Naive thymus-derived CD8-positive, alpha-beta T cell (primary cell): ENCODE measurements at places on chromosomes 13 and 19.

GRCh38 chr19:10815969-10816644 is 19.9 kb downstream of the TMED1 start:
- DNase-seq = no peak

- DNase-seq = no peak
Measured at GRCh38 chr13:101576977-101577376, 124.5 kb downstream of the ITGBL1 start.

- DNase-seq = no peak
Measured at GRCh38 chr19:46206176-46206575, 23.4 kb upstream of the IGFL1 start.

GRCh38 chr19:28737021-28737895 is 475.7 kb downstream of the UQCRFS1 start:
- DNase-seq = no peak

DNA sequence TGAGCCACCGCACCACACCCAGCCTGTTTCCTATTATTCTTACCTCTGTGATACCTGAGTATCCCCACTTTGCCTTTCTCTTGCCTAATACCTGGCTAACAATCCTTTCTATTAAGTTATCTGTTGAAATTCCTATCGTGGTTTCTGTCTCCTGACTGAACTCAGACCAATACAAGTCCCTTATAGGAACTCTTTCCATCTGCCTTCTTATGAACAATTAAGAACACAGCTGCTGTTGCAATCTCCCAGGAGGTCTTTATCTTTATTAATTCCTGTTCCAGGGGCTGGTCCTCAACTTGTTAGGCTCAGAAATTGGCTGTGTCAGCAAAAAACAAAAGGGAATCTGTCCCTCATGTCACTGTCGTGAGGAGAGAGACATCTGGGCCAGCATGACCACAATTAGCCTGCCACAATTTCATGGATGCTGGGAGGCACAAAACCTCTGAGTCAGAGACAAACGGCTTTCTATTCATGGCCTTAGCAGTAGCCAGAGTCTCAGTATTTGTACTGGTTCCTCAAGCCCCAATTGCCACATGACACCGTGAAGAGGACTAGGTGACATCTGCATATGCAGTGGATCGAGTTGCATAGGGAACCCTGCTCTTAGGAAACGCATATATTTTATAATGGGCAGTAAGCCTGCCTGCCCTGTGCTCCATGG is 58.2 kb downstream of the NUFIP1 start:
- DNase-seq = no peak

- no peak for DNase-seq
Measured at GRCh38 chr13:24036115-24036514, 124.4 kb upstream of the SPATA13 start.

- peak; percentile 33 for DNase-seq
Measured at GRCh38 chr13:104984296-104984818, 1551.1 kb downstream of the EFNB2 start.

- DNase-seq = no peak
Measured at GRCh38 chr19:18161636-18162002, 8.7 kb downstream of the PIK3R2 start.

GRCh38 chr13:51832471-51833152 is 12.4 kb downstream of the TMEM272 start:
- peak; percentile 51 for DNase-seq

DNA sequence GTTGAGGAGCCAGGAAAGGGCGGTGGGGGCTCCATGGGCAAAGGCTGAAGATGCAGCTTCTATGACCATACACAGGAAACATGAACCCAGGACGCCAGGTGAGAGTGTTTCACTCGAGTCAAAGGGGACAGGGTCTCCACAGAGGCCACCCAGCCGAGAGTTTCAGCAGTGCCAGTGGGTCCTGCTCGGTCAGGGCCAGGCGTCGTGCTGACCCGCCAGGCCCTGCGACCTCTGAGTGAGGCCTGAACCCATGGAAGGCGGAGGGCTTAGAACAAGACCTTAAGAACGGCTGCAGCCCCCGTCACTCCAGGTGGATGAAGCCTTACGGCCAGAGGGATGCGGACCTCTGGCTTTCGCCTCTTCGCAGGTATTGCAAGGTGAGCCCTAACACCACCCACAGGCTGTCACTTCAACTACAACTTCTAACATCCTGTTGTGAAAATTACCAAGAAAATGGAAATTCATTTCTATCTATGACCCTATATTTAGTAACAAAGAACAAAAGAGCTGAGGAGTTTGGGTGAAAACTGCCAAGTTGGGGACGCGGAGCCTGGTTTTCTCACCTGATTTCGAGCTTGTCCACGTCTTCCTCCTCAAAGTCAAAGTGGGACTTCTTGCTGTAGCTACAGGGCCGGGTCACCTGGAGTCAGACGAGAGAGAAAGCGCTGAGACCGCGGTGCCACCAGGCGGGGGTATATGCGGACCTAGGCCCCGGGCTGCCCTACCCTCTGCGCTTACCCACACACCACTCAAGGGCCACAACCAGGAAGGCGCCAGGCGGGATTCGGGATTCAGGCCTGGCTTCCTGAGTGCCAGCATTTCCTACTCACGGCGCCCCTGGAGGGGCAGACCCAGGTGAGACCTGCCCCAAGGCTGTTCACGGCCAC is 50.1 kb upstream of the C13orf46 start:
- no peak for DNase-seq

GRCh38 chr19:34269081-34269480 is 14.7 kb downstream of the GARRE1 start:
- no peak for DNase-seq

DNA sequence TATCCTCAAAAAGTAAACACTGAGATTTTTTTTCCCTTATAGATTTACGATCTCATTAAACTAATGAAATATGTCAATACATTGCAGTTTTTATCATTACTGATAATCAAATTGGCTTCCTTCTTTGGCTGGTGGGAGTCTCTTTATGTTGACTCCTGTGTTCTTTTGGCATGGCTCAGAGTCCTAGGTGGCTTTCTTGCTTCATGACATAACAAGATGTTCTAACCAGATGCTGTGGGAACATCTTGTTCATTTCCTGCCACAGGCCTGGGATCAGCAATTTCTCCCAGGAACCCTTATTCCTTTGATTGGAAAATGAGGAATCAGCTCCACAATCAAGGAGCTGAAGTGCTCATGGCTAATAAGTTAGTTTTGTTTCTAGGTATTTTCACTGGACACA is 13.2 kb upstream of the CYP4F22 start:
- DNase-seq = no peak

DNA sequence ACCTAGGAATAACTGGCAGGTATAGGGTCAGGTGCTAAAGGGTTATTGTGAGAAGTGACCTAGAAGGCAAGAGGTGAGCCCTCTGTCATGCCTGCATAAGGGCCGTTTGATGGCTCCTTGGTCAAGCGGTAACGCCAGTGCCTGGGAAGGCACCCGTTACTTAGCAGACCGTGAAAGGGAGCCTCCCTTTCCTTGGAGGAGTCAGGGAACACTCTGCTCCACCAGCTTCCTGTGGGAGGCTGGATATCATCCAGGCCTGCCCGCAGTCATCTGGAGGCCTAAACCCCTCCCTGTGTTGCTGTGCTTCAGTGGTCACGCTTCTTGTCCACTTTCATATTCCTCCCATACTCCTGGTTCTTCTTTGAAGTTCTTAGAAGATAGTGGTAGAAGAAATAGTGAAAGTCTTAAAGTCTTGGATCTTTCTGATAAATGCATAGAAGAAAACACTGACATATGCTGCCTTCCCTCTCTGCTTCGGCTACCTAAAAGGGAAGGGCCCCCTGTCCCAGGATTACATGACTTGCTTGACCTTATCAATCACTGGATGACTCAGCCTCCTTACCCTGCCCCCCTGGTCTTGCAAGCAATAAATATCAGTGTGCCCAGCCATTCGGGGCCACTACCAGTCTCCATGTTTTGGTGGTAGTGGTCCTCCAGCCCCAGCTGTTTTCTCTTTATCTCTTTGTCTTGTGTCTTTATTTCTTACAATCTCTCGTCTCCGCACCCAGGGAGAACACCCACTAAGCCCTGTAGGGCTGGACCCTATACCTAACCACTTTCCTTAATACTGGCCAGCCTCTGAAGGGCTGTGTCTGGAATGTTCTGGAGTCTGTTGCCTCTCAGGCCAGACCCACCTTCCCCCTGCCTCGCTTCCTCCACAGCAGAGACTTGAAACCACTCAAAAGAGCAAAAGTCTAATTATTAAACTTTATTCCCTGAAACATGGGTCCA is 16.1 kb upstream of the ABCC4 start:
- DNase-seq = no peak

DNA sequence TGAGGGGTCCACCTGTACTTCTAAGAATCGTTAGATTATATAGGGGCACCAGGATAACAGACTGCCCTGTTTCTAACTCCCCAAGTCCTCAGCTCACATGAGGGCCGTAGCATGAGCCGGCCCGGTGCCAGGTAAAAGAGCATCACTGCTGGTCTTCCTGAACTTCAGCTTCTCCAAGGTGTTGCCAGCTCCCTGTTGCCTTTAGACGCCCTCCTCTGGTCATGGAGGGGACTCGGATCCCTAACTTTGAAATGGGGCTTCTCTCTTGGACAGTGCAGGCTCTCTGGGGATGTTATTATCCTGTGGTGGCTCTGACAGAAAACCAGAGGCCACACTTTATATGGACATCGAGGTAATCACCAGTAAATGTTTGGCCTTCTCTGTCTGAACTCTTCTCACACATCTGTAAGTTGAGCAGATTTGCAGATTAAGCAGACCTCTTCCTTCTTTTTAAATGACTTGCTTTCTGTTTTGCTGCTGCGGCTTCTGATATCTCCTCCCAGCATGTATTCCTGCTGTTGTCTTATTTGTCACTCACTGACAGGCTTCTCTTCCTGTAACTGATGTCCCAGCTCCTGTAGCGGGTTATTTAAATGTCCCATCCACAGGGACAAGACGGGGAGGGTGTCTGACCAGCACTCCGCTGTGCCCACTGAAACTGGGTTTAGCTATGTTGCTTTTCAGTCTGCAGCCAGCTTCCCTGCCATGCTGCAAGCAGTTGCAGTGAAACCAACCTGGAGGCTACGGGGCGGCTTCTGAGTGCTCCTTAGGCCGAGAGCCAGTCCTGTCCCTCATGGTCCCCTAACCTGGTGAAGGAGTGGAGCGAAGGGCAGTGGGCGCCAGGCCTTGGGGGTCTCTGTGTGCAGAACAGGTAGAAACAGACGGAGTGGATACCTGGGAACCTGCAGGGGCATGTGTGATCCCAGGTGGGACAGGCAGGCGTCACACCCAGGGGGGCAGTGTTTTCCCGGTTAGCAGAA is 39.2 kb downstream of the TSSK6 start:
- no peak for DNase-seq

DNA sequence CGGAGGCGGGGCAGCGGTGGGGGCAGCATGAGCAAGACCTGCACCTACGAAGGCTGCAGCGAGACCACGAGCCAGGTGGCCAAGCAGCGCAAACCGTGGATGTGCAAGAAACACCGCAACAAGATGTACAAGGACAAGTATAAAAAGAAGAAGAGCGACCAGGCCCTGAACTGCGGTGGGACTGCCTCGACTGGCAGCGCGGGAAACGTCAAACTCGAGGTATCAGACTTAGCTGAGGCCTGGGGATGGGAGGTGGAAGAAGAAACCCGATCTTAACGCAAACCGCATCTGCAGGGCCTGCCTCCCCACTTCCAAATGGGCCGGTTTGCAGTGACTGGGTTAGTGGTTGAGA is 693 bp downstream of the RFXAP start:
- no peak for DNase-seq

- no peak for DNase-seq
Measured at GRCh38 chr13:80339563-80339911, 1.4 kb downstream of the SPRY2 start.

DNA sequence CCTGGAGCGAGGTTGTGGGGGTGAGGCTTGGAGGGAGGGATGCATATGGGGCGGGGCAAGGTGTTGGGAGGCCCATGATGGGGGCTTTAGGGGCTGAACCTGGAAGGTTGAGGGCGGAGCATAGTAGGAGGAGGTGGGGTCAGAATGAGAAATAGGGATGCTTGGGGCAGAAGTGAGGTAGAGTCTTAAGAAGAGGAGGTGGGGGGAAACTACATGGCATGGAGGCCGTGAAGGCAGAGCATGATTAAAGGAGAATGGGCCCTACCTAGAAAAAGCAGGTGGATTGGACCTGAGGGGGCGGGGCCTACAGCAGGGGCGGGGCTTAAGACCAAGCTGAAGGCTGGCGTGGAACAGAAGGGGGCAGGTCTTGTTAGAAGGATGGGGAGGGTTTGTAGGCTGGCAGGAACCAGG is 799 bp downstream of the NR1H2 start:
- peak; percentile 53 for DNase-seq

GRCh38 chr13:39599012-39599411 is 4.0 kb downstream of the LHFPL6 start:
- DNase-seq = no peak

GRCh38 chr13:111614613-111615012 is 294.2 kb downstream of the TEX29 start:
- no peak for DNase-seq

DNA sequence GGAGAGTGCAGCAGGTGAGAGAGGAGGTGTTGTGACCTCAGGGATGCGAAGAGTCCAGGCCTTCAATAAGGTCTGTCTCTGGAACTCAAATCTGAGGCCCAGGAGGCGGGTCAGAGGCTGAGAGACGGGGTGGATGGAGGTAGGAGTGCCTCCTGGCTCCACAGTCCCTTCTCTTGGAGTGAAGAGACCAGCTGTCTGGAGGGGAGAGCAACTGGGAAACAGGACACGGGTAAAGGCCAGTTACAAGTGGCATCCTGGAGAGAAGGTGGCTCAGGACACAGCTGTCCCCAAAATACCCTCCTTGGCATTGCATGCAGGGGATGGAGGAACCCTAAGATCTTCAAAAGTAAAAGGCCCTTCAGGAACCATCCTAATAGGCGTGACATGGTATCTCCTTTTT is 19.2 kb downstream of the PDE4A start:
- no peak for DNase-seq

DNA sequence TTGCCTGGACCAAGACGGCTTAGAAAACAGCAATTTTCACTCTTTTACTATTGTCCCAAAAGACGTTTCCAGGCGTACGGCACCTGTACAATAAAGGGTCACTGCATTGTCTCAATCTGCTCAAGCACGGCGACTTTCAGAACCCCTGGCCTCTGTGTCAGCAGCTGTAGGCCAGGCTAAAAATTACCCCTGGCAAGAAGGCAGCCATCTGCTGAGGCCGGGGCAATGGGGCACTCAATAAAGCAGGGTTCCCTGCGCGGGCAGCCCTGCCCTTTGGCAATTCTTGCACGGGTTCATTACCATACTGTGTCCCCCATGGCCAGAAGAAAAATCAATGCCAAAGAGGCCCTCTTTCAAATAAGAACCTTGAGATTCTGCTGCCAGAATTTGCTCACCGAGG is 52.1 kb downstream of the STK24 start:
- no peak for DNase-seq

DNA sequence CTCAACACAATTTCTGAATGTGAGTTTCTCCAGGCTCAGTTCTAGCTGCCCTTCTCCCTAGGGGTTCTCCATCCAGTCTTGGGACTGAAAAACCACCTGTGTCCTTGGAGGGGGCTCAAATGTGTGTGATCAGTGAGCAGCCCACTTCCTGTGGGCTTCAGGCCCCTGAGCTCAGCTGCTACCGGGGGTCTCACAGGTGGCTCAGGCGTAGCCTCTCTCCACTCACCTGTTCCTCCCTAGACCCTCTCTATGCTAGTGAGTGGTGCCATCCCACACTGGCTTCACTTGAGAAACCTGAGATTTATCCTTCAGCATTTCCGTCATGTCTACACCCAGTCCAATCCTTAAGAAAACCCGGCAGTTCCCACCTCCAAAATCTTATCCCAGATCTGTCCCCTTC is 39.8 kb upstream of the GPI start:
- DNase-seq = no peak
